ENCODE measurements at places on chromosomes 5 and 9.

- H3K27ac ChIP-seq, result peak overlapping the region; percentile 35
- no peaks in the 10 kb centered on the region for H3K36me3 ChIP-seq
- no peak for DNase-seq
- no peak overlapping the region for H3K4me3 ChIP-seq
- H3K4me1 ChIP-seq, result peaks cover 89% of the 10 kb centered on the region
- H3K27me3 ChIP-seq, result no peaks in the 10 kb centered on the region
These were observed 3.5 kb downstream of the HBEGF start for GRCh38 chr5:140342896-140343295.

GRCh38 chr9:112120439-112120925 is 54.6 kb downstream of the SUSD1 start:
- H3K4me3 ChIP-seq, result no peak overlapping the region
- no peak for DNase-seq
- no peak overlapping the region for H3K27ac ChIP-seq
- H3K27me3 ChIP-seq, result no peaks in the 10 kb centered on the region

DNA sequence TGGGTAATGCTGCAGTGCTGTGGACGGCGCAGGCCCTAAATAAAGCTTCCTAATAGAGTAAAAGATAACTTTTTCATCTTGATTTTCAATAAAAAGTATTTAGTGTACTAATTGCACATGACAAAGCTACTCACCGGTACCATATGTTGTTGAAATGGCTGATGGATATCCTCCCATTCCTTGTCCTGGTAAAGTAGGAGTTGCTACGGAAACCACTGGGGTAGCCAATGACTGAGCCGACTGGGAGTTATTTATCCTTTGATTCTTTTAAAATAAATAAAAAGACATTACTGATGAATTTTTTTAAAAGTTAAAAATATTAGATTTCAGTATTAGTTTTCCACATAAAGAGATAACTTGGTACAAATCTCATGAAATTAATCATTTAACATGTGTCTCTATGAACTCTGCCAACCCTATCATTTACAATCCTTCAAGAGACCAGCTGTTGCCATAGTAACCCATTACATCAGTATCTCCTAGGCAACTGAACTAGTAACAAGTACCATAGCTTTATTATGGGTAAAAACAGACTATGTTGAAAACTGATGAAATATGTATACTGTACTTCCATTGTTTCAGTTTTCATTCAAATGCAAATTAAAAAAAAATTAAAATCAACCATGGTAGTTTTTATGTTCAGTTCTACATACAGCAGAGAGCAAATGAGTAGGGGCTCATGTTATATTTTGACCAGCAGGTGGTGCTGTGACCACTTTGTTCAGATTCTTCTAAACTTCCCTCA is 153.7 kb downstream of the MEF2C start:
- no peak for DNase-seq
- H3K4me3 ChIP-seq, result no peak overlapping the region
- no peak overlapping the region for H3K27ac ChIP-seq
- no peaks in the 10 kb centered on the region for H3K36me3 ChIP-seq
- H3K27me3 ChIP-seq, result no peaks in the 10 kb centered on the region

GRCh38 chr5:55959208-55959607 is 35.6 kb downstream of the IL6ST start:
- no peak overlapping the region for H3K4me3 ChIP-seq
- no peak for DNase-seq
- no peaks in the 10 kb centered on the region for H3K36me3 ChIP-seq

All from left lung (tissue), 14 donors.